Activated CD8-positive, alpha-beta T cell treated with anti-CD3 and anti-CD28 coated beads, Interleukin-2, amount 10 ng/mL, durations not matched to agents 7 days and 5 days (primary cell): ENCODE measurements at places on chromosomes 16 and 17.

DNA sequence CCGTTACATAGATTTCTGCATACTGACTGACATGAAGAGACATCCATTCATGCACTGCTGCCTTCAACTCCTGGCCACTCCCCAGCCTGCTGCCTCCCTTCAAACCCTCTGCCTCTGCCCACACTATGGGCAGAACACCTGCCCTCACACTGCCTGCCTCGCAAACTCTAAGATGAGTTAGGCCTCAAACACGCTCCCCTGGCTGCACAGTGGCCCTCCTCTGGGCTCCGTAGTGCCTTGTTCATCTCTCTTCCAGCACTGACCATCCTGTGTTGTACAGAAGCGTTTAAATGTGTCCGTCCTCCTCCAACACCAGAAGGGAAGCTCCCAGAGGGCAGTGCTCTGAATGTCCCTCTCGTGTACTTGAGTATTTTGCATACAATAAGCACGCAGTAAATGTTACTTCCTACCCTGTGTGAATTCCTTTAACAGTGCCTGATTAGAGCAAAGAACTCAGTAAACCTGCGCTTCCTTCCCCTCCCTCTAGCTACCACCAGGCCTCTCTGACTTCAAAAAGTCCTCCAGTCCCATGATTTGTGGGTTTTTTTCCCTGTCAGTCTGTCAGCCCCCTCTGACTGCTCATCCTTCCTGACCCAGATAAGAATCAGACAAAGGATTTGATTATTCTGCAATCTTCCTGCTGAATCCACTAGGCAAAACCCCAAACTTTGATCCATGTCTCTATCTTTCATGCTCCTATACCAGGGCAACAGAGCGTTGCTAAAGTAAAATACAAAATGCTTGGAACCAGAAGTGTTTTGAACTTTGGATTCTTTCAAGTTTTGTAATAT is 3.9 kb downstream of the DHX33 start:
- peaks cover 15% of the 10 kb centered on the region for H3K36me3 ChIP-seq
- no peak for DNase-seq
- H3K27me3 ChIP-seq = no peaks in the 10 kb centered on the region
- no peak overlapping the region for H3K27ac ChIP-seq

DNA sequence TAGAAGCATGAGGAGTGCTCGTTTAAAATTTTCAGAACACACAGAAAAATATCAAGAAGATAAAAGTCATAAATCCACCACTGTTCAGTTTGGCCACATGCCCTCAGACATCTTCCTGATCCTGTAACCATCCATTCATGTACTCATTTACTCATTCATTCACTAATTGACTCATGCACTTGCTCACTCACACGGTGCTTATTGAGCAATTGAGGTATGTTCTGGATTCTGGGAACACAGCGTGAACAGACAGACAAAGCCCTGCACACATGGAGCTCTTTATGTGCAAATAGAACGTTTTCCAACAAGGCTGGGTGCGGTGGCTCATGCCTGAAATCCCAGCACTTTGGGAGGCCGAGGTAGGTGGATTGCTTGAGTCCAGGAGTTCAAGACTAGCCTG is 10.2 kb upstream of the NATD1 start:
- peaks cover 17% of the 10 kb centered on the region for H3K4me1 ChIP-seq
- H3K27me3 ChIP-seq = no peaks in the 10 kb centered on the region
- H3K36me3 ChIP-seq = no peaks in the 10 kb centered on the region
- no peak overlapping the region for H3K4me3 ChIP-seq
- no peak overlapping the region for H3K27ac ChIP-seq
- DNase-seq = no peak

DNA sequence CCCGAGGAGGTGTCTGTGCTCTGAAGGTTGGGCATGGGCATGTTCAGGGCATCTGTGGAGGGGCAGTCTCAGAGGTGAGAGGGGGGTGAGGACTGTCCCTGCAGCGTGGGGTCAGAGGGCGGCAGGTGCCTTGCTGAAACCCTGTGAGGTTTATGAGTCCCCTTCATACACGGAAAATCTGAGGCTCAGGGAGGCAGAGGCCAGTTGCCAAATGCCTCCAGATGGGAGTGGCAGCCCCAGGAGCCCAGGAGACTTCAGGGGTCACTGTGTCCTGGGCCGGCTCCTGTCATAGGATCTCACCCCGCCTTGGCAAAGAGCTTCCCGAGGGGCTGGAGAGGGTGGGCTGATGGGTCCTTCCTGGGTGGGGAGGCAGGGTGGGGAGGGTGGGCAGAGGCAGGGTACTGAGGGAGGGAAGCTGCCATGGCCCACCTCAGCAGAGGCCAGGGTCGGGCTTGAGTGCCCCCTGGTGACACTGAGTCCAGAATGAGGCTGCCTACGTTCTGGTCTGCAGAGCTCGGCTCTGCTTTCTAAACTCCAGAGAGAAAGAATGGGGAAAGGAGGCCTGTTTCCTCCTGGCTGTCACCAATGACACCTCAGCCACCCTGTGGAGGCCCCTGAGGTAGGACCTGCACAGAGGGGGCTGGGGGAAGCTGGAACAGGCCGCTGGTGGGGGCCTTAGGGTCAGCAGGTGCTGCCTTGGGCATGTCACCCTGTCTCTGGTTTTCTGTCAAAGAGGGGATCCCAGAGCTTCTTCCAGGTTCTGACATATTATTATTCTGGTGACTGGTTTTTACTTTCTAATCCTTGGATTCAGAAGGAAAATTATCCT is 1.1 kb downstream of the LGALS9 start:
- peak overlapping the region; percentile 92 for H3K4me3 ChIP-seq
- H3K27ac ChIP-seq = peak overlapping the region; percentile 96
- H3K36me3 ChIP-seq = peaks cover 48% of the 10 kb centered on the region
- H3K4me1 ChIP-seq = peaks cover 74% of the 10 kb centered on the region

- H3K4me3 ChIP-seq = no peak overlapping the region
- H3K27me3 ChIP-seq = peaks cover 29% of the 10 kb centered on the region
- no peaks in the 10 kb centered on the region for H3K36me3 ChIP-seq
- DNase-seq = no peak
Observed at GRCh38 chr16:50839920-50840729, 98.2 kb downstream of the CYLD start.

- no peak for DNase-seq
- H3K27me3 ChIP-seq = no peaks in the 10 kb centered on the region
- H3K4me3 ChIP-seq = no peak overlapping the region
- no peaks in the 10 kb centered on the region for H3K4me1 ChIP-seq
Observed at GRCh38 chr16:69482410-69482991, 58.1 kb downstream of the CYB5B start.

- H3K4me1 ChIP-seq = peaks cover 16% of the 10 kb centered on the region
- H3K36me3 ChIP-seq = no peaks in the 10 kb centered on the region
Observed at GRCh38 chr16:14106457-14106856, 35.3 kb downstream of the MRTFB start.

DNA sequence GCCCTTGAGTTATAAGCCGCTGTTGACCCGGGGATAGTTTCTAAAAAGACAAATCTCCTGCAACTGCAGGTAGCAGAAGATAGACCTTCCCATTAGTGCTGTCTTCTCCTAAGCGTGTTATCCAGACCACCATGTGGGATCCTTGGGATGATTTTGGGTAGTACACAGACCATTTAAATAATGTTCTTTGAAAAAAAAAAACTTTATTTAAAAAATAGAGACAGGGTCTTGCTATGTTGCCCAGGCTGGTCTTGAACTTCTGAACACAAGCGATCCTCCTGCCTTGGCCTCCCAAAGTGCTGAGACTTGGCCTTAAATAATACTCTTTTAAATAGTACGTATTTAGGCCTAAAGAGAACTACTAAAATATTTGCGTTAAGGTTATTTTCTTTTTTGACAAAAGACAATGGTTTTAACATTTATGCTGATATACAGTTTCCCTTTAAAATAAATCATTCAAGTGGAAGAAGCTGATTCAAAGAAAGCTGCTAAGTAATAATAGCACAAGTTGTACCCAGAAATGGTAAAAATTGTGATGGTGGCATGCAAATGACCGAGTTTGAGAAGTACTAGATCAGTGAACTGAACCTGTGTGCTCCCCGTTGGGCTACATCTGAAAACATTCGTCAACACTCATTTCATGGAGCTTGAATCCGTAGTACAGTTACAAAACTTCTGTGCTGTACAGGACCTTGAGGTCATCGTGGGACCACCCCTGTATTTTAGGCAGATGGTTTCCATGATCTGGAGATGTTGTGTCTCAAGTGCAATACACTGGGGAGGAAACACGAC is 24.0 kb downstream of the SMARCE1 start:
- no peaks in the 10 kb centered on the region for H3K27me3 ChIP-seq
- H3K4me1 ChIP-seq = peaks cover 64% of the 10 kb centered on the region
- no peak for DNase-seq
- H3K36me3 ChIP-seq = peaks cover 24% of the 10 kb centered on the region
- no peak overlapping the region for H3K4me3 ChIP-seq

DNA sequence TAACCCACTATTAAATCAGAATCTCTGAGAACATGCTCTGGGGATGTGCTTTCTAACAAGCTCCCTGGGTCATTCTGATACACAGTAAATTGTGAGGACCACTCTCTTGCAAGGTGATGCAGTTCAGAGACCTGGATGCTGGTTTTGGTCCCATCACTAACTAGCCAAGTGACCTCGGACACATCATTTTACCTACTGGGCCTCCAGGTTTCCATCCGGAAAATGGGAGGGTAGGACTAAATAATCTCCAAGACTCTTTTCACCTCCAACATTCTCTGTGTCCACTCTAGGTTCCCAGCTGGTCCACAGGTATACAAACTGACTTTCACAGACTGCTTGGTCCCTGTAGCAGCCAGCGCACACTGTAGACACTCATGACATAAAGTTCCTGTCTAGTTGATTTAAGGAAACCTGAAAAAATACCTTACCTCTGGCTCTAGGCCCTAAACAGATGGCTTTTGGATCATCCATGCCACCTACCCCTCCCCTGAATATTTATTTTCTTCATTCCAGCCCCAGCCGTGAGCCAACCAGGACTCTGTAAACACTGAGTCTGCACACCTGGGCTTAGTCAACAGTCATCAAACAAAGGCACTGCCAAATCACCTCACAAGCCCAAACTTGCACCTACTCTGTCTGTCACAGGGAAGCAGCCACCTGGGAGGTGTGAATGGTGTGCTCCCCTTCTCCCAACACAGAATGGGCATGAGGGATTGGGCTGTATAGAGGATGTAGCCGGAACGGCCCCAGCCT is 51.3 kb upstream of the MRPS23 start:
- no peaks in the 10 kb centered on the region for H3K36me3 ChIP-seq
- DNase-seq = no peak
- peaks cover 2% of the 10 kb centered on the region for H3K27me3 ChIP-seq
- peaks cover 37% of the 10 kb centered on the region for H3K4me1 ChIP-seq
- no peak overlapping the region for H3K27ac ChIP-seq

DNA sequence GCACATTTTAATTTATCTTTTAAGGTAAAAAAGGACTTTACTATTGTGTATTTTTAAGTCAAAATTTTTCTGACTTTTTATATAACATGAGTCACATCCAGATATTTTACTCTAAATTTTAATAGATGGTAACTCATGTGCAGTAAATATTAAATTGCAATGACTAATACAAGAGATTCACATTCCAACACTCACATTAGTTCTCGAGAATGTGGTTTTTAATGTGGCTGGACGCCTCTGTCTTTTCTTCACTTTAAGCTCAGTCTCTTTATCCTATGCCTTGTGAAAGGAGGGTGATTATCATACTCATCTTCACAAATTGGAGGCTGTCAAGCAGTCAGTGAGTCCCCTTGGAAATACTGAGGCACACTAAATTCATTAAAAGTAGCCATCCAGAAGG is 315.6 kb downstream of the HS3ST3B1 start:
- no peaks in the 10 kb centered on the region for H3K36me3 ChIP-seq
- H3K4me3 ChIP-seq = no peak overlapping the region
- no peaks in the 10 kb centered on the region for H3K27me3 ChIP-seq
- H3K27ac ChIP-seq = no peak overlapping the region

- peaks cover 31% of the 10 kb centered on the region for H3K4me1 ChIP-seq
- H3K27me3 ChIP-seq = peaks cover 15% of the 10 kb centered on the region
- peak within 1 kb of the TSS; percentile 81 for H3K4me3 ChIP-seq
- H3K27ac ChIP-seq = peak within 1 kb of the TSS; percentile 83
Observed at GRCh38 chr16:425082-425718, at the start of gene RAB11FIP3. TSS of gene RAB11FIP3 (plus strand) at chr16:425649. CDS start at chr16:426007, 358 bp downstream.

DNA sequence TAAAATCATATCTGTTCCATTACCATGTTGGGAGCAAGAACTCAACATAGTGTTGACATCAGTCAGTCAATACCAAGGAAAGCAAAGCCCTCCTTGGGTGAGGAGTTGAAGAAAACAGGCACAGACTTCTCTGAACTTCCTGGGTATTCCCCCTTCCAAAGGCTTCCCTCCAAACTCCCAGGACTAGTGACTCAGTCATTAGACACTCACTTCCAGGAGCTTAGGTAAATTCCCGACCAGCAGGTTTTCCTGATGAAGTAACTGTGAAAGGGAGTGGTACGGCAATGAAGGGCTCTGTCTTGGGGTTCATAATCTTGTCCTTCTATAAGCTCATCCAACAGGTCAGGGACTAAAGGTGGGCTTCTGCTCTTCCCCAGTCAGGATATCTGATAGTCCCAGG is 293.8 kb upstream of the AXIN2 start:
- H3K27ac ChIP-seq = no peak overlapping the region
- H3K27me3 ChIP-seq = no peaks in the 10 kb centered on the region
- H3K4me3 ChIP-seq = no peak overlapping the region
- H3K36me3 ChIP-seq = no peaks in the 10 kb centered on the region
- H3K4me1 ChIP-seq = no peaks in the 10 kb centered on the region

DNA sequence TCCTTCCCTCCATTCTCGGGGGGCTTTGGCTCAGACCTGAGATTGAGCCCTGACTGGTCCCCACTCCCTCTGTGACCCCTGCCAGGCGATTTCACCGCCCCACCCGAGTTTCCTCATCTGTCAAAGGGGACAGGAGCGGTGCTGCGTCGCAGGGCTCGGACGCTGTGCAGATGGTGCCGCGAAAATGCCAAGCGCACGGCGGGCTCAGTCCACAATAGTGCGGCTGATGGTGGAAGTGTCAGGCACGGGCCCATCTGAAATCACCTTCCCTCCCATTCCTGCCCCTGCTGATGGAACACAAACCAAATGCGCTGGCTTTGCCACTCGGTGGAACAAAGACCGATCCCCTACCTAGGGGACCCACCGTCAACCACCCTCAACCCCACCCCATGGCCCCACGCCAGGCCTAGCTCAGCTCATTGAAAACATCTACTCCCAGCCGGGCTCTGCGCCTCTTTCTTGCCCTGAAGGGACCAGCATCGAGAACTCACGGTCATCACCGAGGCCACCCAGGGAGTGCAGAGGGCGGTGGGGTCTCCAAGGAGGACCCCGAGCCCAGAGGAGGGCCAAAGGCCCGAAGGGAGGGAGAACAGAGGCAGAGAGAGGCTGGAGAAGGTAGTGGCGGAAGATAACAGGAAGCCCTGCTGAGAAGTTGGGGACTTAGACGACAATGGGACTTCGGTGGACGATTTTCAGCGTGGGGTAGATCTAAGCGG is 1.4 kb downstream of the CARHSP1 start:
- H3K27ac ChIP-seq = peak overlapping the region; percentile 94
- no peaks in the 10 kb centered on the region for H3K27me3 ChIP-seq
- peaks cover 57% of the 10 kb centered on the region for H3K4me1 ChIP-seq
- peak overlapping the region; percentile 88 for H3K4me3 ChIP-seq

DNA sequence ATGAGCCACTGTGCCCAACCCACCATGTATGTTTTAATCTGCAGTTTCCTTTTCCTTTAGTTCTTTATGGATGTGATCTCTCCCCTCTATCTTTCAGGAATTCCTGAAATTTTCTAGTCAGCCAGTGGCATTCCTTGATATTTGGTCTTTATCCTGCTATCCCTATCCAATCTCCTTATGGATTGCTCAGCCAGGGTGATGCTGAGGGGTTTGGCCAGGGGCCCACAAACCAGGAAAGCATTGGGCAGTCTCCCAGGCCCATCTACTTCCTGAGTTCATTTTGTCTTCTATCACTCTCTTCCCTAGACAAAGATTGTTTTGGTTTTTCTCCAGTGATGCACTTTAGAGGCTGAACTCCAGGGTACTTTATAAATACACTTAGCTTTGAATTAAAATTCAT is 115.9 kb downstream of the KATNIP start:
- H3K27ac ChIP-seq = no peak overlapping the region
- no peak for DNase-seq
- H3K36me3 ChIP-seq = no peaks in the 10 kb centered on the region
- no peaks in the 10 kb centered on the region for H3K4me1 ChIP-seq
- no peaks in the 10 kb centered on the region for H3K27me3 ChIP-seq
